ENCODE measurements at places on chromosomes 16 and 17.

- no peak for DNase-seq
Observed at GRCh38 chr16:27223701-27224100, 20.4 kb downstream of the KDM8 start.

DNA sequence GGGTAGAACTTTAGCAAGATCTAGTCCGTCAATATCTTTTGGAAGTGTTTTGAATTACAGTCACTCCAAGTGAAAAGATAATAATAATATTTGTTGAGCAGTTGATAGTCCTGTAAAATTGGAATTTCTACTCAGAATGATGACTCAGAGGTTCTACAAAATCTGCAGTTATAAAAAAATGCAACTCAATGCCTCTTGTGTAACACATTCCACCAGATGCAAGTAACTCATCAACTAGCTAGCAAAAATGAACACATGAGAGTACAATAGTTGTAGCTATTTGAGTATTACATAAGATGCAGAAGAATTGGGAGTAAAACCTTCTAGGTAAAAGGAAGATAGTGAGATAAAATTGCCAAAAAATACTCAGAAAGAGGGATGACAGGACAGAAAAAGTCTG, 177.2 kb downstream of the CDH8 start:
- DNase-seq = no peak

GRCh38 chr16:3099732-3100499, 822 bp upstream of the ZSCAN10 start:
- peak; percentile 77 for DNase-seq

DNA sequence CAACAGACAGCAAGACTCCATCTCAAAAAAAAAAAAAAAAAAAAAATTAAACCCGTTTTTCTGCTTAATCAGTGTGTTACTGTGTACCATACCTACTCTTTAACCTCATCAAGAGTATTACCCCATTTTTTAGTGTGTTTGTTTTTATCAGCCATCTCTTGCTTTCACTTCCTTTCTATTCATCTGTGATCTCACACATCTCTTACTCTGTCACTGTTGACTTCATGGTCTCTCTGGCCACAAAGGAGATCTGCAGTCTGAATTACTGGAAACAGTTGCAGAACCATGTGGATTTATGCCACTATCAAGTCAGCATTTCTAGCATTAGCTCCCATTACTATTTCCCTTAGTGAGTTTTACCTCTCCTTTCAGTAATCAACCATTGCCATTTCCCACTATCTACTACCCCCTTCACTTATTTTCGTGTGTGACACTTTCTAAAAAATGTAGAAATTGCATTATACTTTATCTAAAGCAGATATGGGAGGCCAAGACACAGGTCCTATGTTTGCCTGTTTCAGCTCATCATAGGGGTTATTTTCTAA, 20.1 kb downstream of the NDEL1 start:
- DNase-seq = no peak

GRCh38 chr17:47301831-47302230, 21.9 kb upstream of the EFCAB13 start:
- DNase-seq = no peak

GRCh38 chr17:19308398-19308797, 54.1 kb downstream of the B9D1 start:
- DNase-seq = no peak

GRCh38 chr16:30068750-30069610, 3.4 kb downstream of the ALDOA start:
- peak; percentile 34 for DNase-seq

- DNase-seq = no peak
Observed at GRCh38 chr17:41406205-41406604, 8.8 kb upstream of the KRT31 start.

DNA sequence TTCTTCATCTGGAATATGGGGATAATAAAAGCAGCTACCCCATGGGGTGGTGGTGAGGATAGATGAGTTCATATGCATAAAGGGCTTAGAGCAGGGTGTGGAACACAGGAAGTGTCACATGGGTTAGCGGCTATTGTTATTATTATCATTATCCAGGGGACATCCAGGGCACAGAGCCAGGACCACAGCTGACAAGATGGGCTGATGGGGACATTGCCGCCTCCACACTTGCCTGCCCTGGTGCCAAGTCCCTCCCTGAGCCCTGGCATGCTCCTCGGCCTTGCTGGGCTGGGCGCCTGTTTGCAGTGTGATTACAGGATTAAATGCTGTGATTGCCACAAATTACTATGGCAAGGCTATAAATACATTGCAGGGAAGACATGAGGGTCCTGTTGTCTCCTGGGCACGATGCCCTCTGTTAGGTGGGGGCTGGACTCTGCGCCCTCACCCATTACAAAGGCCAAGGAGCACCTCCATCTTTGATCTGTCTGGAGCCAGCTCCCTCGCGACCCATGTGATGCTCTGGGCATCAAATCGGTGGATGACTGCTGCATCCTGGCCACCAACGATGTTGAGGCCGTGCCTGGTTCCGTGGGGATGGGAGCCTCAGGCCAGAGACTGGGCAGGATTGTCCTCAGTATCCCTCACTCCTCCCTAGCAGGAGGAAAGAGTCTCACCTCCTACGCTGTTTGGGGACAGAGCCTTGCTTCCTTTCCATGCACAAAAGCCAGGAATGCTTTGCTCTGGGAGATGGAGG, 43.2 kb downstream of the PIMREG start:
- no peak for DNase-seq

DNA sequence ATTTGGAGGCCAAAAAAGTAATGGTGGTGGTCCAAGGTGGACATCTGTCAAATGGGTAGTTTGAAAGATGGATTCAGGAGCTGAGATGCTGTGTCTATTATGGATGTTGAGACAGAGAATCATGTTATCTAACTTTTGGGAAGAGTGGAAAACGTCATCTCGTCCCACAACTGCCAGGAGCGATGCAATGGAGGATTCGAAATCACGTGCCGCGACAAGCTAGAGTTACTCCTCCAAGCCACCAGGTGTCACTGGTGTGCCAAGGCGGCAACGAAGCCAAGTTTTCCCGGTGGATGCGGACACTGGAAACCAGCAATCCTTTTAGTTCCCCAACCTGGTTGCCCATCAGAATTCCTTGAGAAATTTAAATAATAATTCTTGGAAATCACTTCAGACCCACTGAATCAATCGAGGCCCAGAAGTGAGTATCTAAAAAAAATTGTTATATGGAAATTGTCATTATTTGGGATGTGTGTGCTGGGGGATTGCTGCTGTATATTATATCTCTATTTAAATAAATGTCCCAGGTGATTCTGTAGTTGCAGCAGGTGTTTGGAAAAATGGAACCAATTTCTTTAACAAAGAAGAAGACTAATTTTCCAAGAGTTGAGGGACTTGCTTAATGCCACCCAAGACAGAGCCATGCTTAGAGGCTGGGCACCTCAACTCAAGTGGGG, 206.1 kb downstream of the HAPSTR1 start:
- no peak for DNase-seq

GRCh38 chr16:88651989-88652761, 1.3 kb upstream of the CYBA start:
- DNase-seq = no peak

DNA sequence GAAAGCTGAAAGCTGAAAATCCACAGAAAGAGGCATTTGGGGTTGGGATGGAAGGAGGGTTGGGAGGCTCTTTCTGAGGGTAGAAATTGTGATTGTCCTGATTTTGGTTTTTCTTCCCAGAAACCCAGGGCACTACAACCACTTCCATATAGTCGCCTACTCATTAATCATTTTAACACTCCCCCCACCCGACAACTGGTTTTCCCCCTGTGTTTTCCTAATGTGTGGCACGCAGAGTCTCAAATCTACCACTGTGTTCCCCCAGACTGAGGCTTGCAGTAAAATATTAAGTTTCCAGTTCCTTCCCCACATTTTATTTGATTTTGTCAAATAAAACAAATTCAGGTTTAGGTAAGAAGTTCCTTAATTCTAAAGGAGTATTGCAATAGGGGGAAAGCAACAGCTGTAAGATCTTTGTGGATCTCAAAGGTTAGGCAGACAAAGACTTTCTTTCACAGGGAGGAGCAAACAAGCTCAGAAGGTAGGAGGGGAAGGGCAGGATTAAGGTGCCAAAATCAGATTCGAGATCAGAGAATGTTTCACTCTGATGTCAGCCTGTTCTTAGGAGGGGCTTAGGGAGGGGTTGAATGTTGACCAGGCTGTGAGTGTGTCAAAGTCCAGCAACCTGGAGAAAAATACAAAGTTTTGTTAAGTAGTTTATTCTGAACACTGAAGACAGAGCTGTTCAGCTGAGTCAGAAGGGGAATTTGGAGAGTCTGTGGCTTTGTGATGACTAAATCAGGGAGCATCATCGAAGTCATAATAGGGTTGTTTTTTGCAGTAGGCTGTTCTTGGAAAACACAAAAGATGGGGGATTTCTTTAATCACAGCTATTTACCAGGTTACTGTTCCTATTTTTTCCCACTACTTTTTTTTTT, 3.6 kb downstream of the ZNF267 start:
- no peak for DNase-seq

DNA sequence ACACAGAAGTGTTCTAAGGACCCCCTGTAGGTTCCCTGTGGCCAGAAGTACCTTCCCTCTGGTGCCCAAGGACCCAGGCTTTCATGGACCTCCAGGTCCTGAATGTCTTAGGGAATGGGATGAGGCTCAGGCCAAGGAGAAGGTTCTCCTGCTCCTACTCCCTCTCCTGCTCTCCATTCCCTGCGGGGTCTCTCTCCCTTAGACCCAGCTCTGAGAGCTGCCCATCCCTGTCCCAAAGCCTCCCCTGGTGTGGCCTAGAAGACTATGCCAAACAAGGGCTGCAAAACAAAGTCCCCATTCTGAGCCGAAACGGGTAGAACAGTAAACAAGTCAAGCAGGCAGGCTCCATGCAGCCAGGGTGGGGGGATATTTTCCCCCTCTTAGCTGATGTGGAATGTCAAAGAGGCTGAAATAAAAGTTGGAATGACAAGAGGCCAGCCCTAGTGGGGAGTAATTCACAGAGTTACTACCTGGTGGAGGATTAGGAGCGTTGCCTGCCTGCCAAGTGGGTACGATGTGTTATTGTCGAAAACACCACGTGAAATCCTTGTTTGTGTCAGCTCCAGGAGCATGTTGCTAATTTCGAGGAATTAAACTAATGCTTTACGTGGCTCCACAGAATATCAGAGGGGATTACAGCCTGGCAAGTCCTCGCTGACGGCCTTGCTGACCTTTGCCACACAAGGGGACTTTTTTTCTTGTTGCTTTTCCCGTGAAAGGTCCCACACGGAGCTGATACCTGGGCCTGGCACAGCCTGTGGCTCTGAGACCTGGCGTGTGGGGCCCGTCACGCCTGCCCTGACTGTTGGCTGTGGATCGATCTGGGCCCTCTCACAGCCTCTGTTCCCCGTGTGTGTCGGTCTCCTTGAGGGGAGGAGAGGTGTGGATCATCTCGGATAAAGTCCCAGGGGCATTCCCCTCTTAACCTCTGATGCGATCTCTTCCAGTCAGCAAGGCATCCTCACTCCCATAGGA, 2.9 kb downstream of the WFIKKN2 start:
- DNase-seq = no peak

- no peak for DNase-seq
Observed at GRCh38 chr17:42132941-42133340, 10.3 kb downstream of the HSPB9 start.

DNA sequence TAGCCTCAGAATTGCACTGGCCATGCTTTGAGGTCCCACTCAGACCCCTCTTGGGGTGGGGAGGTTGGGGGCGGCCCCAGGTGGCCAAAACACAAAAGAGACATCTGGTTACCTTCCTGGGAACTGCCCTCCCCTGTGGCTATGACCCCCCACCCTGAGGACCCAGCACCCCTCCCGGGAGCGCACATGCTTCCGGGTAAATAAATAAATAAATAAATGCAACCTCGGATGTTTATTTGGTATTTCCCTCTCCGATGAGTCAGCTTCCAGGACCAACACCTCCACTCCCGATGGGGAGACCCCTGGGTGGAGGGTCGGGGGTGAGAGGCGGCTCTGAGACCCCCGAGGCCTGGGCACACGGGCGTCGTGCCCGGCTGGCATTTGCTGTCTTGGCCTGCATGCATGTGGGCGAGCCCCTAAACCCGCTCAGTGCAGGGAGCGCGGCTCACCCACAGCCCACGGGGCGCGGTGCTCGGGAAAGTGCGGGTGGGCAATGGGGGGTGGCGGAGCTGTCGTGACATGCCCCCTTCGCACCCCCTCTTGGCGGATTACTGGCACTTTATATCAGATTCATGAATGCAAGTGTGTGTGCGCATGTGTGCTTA, 84.3 kb upstream of the CREBBP start:
- no peak for DNase-seq

DNA sequence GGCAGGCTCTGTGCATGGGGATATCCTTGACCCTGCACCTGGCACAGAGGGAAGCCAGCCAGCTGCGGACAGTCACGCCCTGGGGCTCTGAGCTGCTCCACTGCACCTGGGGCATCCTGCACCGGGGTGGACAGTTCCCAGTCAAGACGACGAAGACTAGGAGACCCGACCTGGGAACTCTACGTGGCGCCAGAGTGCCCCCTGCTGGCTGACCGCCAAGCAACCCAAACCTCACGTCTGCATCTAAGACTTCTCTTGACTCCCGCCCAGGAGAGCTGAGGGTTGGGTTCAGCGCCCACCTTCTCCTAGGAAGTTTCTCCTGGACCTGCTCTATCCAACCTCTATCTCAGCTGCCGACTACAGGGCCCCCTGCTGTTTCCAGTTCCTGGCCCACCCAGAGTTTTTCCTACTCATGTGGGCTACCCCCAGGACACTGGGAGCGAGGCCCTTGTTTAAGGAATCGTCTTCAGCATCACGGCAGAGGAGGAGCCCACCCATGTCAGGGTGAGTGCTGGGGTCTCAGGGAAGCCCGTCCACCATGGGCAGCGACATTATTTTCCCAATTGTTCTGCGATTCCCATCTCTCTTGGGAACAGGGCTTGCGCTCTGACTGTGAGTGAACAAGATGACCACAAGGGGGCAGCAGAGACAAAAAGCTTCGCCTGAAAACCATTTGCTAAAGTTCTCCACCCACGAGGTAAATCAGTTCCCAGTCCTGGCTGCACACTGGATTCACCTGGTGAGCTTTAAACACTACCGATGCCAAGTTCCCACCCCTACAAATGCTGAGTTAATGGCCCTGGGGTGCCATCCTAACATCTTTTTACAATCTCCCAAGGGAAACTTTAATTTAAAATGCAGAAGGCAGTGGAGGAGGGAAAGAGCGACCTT, 29.3 kb downstream of the TLE7 start:
- DNase-seq = peak; percentile 37

DNA sequence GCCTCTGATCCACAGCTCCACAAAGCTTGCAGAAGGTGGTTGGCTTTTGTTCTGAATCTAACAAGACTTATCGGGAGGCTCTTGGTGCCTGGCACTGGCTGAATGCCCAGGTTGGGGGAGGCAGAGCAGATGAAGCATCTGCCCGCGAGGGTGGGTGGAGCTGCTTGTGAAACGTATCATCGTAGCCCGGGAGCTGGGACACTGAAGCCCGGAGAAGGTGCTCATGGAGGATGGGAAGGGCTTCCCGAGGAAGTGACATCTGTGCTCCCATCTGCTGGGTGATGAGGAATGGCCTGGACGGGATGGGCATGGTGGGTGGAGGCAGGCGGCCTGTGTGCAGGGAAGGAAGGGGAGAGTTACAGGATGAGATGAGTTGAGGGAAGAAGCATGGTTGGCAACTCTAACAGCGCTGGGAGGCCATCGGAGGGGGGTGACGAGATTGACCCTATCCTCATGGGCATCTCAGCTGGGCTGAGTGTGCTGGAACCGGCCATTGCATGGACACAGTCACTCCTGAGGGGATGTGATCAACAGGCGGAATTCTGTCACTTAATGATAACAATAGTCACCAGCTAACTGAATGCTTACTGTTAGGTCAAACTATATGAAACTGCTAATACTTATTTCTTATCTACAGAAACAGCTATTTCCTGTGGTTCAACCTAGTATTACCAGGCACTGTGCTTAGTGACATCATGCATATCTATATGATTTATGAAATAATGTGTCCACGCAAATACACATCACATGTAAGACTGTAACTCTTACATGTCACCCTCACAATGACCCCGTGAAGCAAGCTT, 102.7 kb downstream of the ABCC6 start:
- no peak for DNase-seq
